RCC 7860 (cell line): ENCODE measurements at places on chromosomes 1 and 21.

DNA sequence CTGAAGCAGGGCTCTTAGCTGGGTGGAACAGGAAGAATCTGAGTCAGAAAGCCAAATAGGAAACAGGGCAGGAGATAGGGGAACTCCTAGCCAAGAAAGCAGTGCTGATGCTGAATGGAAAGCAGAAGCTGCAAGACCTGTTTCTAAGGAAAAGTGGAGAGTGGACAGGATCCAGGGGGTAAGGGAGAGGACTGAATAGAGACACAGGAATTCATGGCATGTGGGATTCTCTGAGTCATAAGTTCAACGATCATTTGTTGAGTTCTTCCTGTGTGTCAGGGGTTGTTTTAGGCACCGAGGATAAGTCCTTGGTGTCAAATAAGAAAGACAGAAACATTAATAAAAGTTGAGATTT is 153.8 kb upstream of the FGGY start:
- DNase-seq = peak; percentile 99

DNA sequence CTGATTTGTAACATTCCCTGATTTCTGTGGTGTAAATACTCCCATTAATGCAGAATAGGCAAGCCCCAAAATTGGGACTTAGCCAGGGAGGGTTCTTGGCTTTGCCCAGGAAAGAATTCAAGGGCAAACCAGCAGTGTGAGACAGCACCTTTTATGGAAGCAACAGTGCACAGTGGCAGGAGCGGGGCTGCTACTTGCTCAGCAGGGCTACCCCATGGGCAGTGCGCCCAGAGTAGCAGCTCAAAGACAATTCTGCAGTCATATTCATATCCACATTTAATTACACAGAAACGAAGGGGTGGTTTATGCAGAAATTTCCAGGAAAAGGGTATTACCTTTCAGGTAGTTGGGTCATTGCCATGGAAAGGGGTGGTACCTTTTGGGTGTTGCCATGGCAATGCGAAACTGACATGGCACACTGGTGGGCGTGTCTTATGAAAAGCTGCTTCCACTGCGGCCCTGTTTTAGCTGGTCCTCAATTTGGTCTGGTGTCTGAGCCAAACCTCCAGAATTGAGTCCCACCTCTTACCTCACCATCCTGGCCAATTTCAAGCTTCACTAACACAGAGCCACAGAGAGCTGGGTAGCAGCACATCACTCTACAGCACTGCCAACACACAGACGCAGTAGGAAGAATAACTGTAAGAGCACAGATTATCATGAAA is 35.9 kb downstream of the FHAD1 start:
- no peak for DNase-seq

DNA sequence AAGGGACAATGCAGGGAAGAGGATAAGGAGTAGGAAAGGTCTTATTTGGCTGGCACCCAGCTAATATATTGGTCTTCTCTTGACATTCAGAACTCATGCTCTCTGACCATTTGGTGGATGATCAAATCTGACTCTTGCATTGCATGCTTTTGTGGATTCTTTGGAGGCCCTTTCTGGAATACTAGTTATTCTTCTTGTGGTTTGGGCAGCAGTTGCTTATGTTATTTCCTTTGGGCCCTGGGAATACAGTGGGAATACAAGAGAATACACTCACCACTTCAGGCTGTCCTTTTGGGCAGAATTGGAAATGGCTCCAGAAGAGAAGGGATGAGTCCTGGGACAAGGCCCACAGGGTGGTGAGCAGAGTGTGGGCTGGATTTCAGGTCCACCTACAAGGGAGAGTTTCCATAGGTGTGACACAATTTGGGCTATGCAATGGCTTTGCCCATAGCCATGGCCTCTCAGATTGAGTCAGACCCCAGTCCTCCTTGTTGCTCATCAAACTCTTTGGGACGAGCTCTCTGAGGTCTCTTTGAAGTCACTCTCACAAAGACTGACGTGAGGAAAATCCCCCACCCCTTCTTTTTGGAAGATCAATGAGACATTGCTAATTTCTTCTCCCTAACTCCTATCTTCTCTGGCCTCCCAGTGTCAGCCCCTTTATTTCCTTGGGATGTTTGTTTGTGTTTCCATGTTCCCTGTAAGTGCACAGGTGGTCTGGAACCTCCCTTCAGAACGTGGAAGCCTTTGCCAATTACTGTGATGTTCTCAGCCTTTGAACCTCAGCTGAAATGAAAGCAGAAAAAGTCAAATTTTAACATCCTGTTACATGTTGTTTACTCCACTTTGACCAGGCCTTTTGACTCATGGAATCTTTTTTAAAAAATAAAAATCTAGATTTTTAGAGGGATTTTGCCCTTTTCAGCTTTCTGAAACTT is 19.4 kb downstream of the HSD11B1 start:
- DNase-seq = no peak

GRCh38 chr21:25453524-25453923 is 153.8 kb downstream of the MRPL39 start:
- DNase-seq = no peak

DNA sequence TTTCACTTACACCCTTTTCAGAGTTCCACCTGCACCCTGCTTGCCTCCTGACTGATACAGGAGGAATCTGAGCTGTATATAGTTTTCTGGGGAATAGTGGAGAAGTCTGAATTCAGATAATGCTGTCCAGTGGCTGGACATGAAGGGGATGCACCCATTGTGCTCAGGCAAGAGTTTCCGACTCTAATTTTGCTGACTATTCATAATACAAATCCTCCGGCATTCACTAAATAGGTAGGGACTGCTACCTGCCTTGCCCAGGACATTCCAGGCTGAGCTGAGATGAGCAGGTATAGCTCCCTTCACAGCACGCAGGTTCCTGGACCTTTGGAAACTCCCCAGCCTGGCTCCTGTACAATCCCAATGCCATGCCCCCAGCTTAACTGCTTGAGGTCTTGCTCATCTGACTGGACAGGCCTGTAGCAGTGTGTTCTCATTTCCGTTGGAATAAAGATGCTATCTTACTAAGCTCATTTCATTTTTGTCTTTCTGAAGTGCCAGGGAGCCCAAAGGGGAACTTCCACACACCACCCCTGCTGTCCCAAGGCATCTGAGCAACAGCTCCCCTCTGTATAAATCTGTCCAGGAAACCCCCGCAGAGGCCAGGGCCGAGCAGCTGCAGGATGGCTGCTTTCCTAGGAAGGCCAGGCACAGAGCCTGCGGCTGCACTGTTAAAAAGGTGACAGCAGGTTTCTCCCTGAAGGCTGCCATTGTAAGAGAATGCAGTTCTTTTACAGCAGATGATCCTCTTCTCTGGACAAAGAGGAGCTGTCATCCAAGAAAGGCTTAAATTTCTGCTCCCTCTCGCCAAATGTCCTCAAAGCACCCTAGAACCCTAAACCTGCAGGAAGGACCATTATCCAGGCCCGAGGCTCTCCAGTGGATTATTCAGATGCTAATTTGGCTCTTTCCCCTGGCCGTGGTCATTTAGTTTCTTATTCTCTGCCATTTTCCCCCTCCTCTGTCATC is 21.7 kb upstream of the VASH2 start:
- no peak for DNase-seq

- DNase-seq = peak; percentile 7
Observed at GRCh38 chr1:26049531-26050247, 3.8 kb upstream of the SLC30A2 start.

DNA sequence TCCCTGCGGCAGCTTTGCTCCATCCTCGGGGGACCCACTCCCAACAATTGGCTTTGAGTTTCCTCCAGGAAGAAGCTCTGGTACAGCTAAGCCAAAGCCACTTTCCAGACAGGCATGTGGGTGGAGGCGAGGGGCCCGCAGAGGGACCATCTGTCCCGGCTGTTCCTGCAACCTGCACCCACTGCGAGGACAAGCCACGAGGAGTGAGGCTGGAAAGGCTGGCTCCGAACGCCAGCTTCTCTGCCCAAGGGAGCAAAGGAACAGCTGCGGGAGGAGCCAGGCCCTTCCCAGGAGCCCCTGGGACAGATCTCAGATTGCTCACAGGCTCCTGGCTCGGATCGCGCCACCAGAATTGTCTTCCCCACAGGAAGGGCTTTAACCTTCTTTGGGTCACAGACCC is 28.3 kb upstream of the PEF1 start:
- no peak for DNase-seq

GRCh38 chr1:231940116-231940515 is 313.5 kb downstream of the DISC1 start:
- DNase-seq = no peak

GRCh38 chr1:41474490-41475271 is 9.8 kb downstream of the EDN2 start:
- DNase-seq = no peak

DNA sequence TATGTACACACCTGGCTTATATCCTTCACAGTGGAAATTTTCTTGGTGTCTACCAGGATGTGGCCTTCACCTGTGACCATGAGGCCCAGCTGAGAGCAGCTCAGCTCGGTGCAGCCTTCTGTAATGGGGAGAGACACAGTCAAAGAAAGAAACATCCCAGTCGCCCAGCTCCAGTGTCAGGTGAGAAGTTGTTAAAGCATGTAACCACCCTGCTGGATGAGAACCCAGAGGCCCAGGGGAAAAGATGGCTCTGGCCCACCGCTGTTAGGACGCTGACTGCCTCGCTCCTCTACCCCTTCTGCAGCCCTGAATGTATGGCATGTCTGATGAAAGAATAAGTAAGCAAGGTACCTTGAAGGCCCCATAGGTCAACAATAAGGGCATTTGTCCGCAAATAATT is 52.7 kb downstream of the SCCPDH start:
- no peak for DNase-seq

- DNase-seq = no peak
Observed at GRCh38 chr1:210857146-210857663, 276.7 kb downstream of the KCNH1 start.

DNA sequence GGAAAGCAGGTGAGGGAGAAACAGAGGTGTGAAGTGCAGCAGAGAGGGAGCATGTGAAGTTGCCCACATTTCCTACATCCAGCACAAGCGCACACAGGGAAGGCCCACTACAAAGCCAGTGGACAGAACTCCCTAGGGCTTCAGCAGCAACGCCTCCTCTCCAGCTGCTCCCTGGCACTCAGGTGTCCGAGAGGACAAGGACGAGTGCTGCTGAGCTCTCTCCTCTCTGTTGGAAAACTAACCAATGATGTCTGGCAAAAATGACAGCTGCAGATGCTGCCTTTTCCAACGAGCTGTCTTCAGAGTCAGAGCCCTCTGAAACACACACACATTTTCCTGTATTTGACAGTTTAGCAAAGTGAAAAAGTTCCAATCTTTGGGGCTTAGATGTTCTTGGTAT is 86.8 kb downstream of the HSF2BP start:
- no peak for DNase-seq

DNA sequence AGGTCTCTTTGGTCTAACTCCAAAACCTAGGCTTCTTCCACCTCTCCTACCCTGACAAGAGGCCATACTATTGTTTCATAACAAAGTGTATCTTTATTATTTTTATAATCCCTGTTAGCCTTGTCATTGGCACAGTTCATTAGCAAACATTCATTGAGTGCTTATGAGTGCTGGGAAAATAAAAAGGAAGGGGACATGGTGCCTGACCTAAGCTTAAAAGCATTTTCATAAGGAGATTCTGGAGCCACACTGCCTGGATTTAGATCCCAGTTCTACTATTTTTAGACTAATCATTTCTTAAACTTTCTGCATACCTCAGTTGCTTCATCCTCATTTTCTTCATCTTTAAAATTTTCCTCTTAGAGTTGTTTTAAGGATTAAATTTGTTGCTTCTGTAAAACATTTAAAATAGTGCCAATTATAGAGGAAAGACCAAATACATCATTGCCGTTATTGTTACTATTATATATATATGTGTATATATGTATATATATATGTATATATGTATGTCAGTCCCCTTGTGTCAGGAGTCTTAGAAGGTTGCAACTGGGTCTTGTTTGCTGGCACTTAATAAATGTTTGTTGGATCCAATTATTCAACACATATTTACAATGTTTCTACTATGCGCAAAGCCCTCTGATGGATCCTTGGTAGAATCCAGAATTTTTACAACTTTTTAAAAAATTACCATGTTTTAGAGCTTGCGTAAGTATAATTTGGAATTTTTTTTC is 250.9 kb upstream of the SGIP1 start:
- no peak for DNase-seq

- DNase-seq = no peak
Observed at GRCh38 chr1:181064011-181064623, 24.4 kb upstream of the IER5 start.

- DNase-seq = no peak
Observed at GRCh38 chr1:41582004-41582325, 97.5 kb upstream of the EDN2 start.

GRCh38 chr21:42012344-42012743 is 2.2 kb upstream of the ZBTB21 start:
- no peak for DNase-seq

DNA sequence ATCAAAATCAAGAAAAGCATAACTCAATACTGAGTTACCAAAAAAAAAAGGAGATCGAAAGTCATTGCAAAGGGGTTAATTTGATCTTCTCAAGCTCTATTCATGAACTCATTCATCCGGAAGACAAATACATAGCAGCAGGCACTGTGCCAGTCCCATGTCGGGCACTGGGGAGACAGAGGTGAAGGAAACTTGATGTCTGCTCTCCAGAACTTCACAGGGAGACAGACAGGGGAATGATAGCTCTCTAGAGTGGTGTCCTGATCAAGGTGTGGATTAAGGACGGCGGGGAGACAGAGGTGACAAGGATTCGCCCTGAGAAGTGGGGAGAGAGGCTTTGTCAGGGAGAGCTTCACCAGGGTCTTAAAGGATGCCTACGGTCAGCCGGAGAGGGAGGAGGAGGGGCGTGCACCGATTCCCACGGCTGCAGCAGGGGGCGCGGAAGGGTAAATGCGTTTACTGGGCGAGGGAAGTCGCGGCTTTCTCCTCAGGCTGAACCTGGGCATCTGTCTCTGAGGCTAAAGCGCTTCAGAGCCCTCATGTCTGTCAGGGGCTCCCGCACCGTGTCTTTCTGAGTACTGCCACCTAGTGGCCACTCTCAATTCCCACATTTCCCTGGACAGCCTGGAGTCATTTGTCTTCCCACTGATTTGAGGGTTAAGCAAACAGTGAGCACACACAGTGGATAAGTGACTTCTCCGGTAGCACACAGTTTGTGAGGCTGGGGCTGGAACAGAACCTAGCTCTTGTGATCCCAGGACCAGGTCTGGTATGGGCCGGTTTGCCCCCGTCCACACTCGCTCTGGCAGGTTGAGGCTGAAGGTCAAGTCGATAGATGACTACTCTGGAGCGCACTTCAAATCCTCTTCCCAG is 152.8 kb downstream of the TENT5C start:
- peak; percentile 67 for DNase-seq

DNA sequence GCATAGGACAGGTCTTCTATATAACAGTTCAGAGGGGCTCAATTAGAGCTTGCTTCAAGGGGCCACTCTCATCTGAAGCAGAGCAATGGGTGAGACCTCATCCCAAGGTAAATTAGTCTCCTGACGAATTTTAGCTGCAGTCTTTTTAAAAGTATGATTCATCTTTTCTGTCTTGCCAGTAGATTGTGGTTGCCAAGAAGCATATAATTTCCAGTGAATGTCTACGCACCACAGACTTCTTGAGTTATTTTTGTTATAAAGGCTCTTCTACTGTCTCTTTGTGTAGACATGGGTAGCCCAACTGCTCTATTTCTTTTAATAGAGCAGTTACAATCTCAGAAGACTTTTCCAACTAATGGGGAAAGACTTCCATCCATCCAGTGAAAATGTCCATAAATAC is 108.9 kb upstream of the FMN2 start:
- no peak for DNase-seq

- no peak for DNase-seq
Observed at GRCh38 chr1:160070243-160071163, 543 bp upstream of the KCNJ10 start.

GRCh38 chr1:209797978-209798639 is 7.8 kb downstream of the IRF6 start:
- no peak for DNase-seq
